NCI-H510A treated with DMSO at 0.1 percent for 48 hours (cell line): ENCODE measurements at places on chromosomes 7 and 10.
A peak's percentile ranks its signal among the peaks of the same experiment; 100 is the strongest.

- no peak for DNase-seq
These were observed 60.6 kb downstream of the WDR37 start for GRCh38 chr10:1116696-1117280.

DNA sequence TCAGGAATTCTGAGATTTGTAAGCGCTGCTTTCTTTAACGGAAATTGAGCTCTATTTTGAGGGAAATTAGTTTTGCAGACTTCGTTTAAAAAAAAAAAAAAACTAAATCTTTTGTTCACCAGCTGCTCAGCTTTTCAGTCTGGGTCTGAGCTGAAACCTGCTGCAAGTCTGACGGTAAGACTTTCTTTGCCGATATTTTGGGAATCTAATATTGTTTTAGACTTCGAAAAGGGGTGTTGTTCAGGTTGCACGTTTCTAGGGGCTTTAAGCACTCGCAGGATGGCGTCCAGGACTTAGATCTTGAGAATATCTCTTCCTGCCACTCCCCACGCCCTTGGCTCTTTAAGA, 1.8 kb upstream of the MEOX2 start:
- DNase-seq = no peak

DNA sequence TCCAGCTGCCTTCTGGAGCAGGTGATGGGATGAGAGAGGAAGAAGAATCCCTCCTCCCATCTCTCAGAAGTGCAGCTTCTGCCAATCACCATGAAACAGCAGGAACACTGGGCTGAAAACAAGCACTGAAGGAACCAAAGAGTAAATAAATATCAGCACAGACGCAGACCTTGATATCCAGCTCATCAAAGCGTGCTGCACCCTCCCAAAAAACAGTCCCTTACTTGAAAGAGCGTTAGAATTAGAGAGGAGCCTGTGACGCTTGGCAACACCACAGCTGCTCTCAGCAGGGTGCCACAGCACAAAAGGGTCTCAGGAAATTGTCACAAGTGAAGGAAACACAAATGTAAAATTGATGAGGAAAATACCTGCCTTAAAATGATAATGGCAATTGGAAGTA, 39.5 kb downstream of the KLF6 start:
- DNase-seq = peak; percentile 40

DNA sequence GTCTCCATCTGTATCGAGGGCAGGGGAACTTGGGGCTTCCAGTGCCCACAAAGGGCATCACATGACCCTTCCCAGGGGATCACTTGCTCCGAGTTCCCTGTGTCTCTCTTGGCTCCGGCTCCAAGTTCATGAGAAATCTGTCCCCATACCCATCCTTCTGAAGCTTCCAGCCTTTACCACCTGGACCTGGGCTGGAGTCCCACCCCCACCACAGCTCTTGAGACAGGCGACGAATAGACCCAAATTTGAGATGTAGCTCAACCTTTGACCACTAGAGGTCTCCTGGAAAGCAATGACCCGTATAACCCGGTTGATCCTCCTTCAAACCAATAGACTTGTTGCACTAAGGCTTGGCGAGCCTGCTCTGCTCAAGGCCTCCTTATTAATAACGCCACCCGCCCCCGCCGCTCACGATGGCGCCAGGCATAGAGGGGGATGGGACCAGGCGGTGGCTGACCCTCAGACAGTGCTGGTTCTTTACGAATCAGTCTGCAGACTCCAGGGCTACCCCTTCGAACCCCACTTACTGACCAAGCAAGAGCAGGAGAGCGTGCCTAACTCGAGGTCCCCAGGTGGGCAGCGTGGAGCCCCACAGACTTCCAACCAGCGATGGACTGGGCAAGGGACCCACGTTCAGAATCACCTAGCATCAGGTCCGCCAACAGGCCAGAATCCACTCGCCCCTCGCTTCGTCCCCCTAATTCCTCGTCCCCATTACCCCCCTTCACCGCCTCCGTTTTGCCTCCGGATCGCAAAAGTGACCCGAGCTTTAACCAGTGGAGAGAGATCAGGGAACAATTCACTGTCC, 4.4 kb upstream of the ARID5B start:
- peak; percentile 7 for DNase-seq

DNA sequence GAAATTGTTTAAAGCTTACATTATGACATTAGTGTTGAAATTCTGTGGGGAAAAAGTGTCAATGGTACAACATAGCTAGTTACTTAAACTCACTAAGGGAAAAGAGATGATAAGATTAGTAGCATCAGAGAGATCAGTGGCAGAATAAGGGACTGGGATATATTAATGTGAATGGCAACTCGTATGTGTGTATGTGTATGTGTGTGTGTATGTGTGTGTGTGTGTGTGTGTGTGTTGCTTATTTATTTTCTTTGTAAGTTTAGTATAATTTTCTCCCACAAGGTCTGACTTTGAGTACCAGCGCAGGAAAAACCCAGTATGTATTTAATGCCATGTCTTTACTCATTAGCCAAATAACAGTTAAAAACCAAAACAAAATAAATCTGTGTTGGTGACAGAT, 256.1 kb downstream of the ARHGAP21 start:
- DNase-seq = no peak

- DNase-seq = no peak
These were observed 65.8 kb upstream of the PRKAR2B start for GRCh38 chr7:106978425-106979420.

- DNase-seq = peak; percentile 63
These were observed 320.4 kb downstream of the PLXNA4 start for GRCh38 chr7:132255898-132256297.

DNA sequence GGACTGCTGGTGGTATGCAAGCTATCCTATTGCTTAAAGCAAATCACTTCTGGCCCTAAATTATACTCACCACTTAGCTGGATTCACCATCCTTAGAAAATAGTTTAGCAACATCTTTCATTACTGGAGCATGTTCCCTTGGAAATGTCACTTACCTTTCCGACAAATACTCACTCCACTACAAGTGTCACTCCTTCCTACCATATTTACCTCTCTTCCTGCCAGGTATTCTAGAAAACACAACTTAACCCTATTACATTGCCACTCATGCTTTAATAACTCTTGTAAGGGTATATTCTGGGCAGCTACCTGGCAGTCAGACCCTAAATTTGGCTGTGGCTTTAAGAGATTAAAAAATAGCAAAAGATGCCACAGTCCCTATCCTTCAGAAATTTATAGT, 37.5 kb upstream of the CTNNA3 start:
- no peak for DNase-seq

- DNase-seq = no peak
These were observed 239.7 kb upstream of the MKLN1 start for GRCh38 chr7:131087756-131088658.

GRCh38 chr7:132116369-132116768, 459.9 kb downstream of the PLXNA4 start:
- DNase-seq = no peak

DNA sequence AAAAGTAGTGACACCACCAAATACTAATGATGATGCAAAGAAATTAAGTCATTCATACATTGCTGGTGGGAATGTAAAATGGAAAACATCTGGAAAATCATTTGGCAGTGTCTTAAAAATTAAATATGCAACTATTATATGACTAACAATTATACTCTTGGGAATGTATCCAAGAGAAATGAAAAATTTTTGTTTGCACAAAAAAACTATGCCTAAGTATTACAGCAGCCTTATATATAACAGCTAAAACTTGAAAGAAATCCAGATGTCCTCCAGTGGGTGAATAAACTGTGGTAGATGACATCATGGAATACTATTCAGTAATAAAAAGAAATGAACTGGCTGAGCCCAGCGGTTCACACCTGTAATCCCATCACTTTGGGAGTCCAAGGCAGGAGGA, 132.0 kb downstream of the NEBL start:
- no peak for DNase-seq

DNA sequence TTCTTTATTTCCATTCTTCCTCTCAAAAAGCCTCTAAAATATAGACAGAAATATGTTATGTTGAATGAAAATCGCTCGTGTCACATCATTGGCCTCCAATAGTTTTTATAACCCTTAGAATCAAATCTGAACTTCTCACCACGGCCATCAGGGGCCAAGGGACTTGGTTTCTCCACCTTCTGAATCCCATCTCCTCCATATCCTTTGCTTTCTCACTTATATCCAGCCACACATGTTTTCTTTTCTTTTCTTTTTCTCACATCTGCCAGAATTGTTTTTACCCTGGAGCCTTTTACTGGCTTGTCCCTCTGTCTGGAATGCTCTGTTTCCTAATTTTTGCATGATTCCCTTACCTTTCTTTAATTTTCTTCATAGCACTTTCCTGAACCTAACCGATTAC, 95.6 kb downstream of the CD36 start:
- no peak for DNase-seq

GRCh38 chr7:46681865-46682503, 760.9 kb upstream of the IGFBP3 start:
- DNase-seq = no peak

DNA sequence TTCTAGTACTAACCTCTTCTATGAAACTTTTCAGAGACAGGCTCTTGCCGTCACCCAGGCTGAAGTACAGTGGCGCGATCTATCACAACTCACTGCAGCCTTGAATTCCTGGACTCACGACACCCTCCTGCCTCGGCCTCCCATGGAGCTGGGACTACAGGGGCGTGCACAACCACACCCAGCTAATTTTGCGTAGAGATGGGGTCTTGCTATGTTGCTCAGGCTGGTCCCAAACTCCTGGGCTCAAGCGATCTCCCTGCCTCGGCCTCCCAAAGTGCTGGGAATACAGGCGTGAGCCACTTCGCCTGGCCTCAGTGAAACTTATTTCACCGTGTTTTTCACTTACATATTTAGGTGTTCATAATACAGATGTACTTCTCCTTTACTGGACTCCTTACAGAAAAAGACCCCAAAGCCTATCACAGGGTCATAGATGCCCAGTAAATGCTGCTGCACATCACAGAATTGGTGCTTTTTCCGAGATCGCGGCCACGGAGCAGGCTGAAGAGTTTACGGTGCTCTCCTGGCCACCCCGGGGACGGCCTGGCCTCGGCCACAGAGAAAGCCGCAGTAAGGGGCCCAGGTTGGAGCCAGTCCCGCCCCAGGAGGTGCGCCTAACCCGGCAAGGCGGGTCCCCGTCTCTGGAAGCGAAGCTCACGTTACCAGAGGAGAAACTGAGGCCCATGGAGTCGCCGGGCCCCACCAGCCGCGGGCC, 595 bp downstream of the TBL2 start:
- DNase-seq = peak; percentile 11

GRCh38 chr7:151003572-151003971, 12.8 kb downstream of the NOS3 start:
- no peak for DNase-seq

DNA sequence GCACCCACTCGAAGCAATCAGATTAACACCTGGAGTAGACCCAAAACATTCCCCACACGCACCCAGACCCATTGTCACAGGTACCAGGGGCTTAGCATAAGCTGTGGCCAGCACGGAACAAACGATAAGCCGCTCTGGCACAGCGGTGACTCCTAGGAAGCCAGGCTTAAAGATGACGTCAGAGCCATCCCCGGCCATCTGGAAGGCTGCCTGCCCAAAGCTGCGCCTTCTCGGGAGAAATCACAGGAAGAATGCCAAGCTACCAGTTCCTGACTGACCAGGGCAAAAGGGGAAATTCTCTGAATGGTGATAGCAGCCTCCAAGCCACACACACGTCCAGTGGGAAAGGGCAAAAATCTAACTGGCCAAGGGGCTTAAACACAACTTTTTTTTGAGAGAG, 13.0 kb upstream of the WIPI2 start:
- no peak for DNase-seq

GRCh38 chr10:44974628-44975430, 3.8 kb downstream of the DEPP1 start:
- no peak for DNase-seq

- no peak for DNase-seq
These were observed 59.4 kb upstream of the CDK1 start for GRCh38 chr10:60718886-60719285.

DNA sequence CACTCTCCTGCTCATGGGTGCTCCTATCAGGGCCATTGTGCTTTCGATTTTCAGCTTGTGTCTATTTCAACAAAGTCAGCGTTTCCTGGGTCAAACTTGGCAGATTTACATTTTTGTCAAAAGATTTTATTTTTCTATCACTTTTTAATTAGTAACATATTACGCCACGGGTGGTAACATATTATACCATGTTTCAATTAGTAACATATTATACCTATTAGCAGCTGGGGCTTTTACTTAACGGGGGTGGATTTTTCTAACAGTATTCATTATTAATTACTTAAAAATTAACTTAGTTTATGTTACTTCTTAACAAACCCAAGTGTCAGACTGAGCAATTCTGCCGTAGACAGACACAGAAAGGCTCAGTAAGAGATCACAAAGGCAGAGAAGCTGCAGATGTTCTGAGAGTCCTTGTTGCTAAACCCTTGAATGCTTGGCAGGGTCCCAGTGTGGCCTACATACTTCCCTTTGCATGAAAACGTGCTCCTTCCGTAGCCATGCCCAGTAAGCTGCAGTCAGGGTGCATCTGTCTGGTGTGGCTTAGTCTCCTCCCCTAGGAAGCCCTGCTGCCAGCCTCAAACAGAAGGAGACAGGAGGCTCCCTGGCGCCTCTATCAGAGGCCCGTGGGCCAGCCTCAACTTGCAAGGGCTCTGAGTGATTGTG, 263.1 kb upstream of the CXCL12 start:
- no peak for DNase-seq

DNA sequence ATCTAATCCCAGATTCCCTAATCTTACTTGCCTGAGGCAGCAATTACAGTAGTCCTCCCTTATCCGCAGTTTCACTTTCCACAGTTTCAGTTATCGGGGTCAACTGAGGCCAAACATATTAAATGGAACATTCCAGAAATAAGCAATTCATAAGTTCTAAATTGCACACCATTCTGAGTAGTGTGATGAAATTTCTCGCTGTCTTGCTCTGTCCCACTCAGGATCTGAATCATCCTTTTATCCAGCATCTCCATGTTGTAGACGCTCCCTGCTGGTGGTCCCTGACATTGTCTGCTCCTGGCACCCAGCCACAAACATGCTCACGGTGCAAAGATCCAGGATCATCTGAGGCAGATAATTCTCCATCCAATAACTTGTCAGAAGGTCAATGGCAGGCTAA, 128.7 kb upstream of the CXCL12 start:
- DNase-seq = no peak

GRCh38 chr7:154836021-154836448, 166.9 kb downstream of the PAXIP1 start:
- DNase-seq = no peak

DNA sequence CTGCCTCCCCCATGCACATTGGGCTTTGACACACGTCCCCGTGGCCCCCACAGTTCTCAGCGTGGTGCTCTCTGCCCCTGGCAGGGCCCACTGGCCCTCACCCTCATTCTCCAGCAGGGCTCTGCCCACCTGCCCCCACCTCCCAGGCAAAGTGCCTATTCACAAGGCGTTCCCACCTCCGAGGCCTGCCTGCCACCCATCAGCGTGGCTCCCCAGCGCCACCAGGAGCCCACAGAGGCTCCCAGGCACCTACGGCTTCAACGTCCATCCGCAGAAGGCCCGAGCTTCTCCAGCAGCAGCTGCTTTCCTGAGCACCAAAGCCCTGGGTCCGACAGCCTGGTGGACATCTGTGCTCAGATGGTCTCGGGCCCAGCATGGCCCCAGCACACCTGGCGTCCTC, 211.8 kb upstream of the PPP2R2D start:
- DNase-seq = no peak
